ENCODE measurements at places on chromosomes 6 and 20.

GRCh38 chr6:72504406-72504805, 117.5 kb upstream of the KCNQ5 start:
- no peak for DNase-seq

- no peak for DNase-seq
These were observed 32.7 kb downstream of the CYP24A1 start for GRCh38 chr20:54140927-54141566.

GRCh38 chr20:34558320-34559218, at the start of gene MAP1LC3A:
TSS of gene MAP1LC3A (plus strand) at chr20:34558718. CDS start at chr20:34558869, 151 bp downstream.
- DNase-seq: peak; percentile 96

GRCh38 chr20:1474325-1474724, 7.7 kb upstream of the NSFL1C start:
- no peak for DNase-seq

DNA sequence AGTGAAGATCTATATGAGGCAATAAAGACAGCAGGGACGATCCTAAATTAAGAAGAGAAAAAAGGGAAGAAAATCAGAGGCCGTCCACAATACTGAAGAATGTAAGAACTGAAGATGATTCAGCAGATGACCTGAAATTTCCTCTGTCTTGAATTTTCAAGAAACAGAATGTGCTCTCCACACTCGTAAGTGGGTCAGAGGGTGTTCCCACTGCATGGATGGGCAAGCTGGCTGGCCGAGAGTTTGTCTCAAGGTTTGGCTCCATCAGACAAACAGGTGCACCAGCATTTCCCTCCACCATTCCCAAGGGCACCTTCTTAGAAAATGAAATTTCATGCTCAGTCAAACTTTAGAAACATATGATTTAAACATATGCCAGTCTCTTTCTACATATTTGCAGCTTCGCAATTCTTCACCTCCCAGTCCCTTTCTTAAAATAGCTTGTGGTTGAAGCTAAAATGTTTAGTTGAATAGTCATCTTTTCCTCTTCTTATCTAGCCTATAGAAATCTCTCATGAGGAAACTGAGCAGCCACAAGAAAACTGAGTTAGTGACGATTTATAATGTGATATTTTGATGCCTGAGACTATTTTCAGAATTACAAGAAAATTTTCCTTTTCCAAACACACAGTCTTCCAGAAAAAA, 576.4 kb downstream of the PRKN start:
- no peak for DNase-seq

GRCh38 chr6:156062091-156062563, 606.5 kb upstream of the NOX3 start:
- DNase-seq: no peak

GRCh38 chr6:160347259-160348222, 637 bp upstream of the SLC22A3 start:
- DNase-seq: no peak
